ENCODE measurements at places on chromosomes 6 and 20.

GRCh38 chr20:347317-347639 is 367 bp downstream of the NRSN2 start:
- no peak for DNase-seq

DNA sequence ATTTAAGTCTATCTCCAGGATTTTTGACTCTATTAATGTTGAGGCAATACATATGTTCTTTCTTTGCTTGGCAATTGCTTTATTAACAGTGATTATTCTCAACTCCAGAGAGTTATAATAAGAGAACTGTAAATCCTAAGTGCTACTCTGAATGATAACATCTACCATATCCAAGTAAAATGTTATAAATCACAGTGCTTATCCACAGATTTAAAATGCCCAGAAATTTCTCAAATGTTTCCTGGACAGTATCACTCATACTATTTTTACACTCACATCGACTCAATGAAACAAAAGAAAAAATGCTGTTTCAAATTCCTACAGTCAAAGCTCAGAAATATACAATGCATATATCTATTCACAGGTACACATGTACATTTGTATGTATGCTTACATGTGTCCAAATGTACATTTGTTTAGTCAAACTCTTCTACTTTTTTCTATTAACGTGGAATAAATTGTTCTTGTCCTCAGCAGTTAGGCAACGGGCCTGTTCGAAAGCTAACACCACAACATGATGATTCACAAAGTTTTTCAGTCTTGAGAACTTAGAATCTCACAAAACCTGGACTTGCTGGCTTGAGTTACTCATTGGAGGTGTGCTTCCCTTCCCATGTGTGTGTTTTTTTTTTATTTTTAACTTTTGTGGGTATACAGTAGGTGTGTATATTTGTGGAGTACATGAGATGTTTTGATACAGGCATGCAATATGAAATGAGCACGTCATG is 193.0 kb downstream of the GJA10 start:
- DNase-seq = no peak

- no peak for DNase-seq
Observed at GRCh38 chr6:170447561-170447930, 105.6 kb downstream of the PSMB1 start.

GRCh38 chr6:11224252-11224965 is 8.1 kb downstream of the NEDD9 start:
- no peak for DNase-seq

GRCh38 chr6:137016356-137016755 is 28.4 kb downstream of the IL20RA start:
- no peak for DNase-seq

GRCh38 chr6:69601132-69601531 is 195.7 kb downstream of the LMBRD1 start:
- no peak for DNase-seq

DNA sequence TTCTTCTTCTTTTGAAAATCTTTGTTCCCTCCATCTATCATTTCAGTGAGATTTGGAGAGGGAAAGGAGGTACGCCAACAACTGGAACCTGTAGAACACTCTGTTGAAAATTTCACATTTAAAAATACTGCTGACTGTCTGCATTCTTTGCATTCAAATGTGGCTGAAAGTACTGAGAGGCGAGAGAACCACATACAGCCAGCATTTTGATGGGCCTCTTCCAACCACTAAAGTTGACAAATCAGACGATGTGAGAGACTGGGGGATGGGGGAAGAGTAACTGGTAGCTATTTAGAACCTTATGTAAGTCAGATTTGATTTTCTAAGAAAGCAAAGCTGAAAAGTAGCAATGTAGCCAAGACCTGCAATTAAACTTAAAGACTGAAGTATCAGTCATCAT is 77.5 kb downstream of the FKBP5 start:
- no peak for DNase-seq

DNA sequence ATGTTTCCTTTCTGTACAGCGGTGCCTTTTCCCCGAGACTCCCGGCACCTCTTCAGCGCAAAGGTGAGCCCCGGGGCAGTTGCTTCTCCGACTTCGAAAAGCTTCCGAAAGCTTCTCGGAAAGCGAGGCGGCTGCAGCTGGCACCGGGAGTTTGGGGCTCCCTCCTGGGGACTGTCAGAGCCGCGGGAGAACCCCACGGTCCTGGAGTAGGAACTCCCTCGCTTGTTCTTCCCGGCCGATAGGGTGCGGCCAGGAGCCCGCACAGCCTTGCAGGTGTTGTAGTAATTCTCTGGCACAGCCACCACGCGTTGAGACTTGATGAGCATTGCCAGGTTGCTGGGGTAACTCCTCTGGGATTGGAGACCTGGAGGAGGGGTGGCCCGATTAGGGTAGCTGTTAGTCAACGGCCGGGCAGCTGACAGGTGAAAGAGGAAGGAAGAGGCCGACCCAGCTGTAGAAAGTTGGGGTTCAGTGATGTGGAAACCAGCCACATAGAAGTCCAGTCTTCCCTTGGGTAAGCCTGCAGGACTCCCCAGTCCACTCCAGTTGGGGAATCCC is 721 bp downstream of the KDM1B start:
- DNase-seq = peak; percentile 62

DNA sequence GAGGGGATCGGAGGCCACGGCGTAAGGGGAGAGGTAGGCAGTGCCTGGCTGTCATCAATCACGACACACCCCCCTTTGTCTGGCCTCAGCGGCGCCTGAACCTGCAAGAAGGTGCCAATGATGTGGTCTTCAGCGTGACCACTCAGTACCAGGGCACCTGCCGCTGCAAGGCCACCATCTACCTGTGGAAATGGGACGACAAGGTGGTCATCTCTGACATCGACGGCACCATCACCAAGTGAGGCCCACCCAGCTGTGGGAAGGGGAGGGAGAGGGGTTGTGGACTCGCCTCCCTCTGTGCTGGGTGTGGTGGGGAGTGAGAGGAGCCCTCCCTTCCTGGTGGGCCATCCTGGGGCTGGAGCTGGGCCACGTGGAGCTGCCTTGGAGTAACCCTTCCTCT is 9.7 kb downstream of the EMILIN3 start:
- DNase-seq = no peak

DNA sequence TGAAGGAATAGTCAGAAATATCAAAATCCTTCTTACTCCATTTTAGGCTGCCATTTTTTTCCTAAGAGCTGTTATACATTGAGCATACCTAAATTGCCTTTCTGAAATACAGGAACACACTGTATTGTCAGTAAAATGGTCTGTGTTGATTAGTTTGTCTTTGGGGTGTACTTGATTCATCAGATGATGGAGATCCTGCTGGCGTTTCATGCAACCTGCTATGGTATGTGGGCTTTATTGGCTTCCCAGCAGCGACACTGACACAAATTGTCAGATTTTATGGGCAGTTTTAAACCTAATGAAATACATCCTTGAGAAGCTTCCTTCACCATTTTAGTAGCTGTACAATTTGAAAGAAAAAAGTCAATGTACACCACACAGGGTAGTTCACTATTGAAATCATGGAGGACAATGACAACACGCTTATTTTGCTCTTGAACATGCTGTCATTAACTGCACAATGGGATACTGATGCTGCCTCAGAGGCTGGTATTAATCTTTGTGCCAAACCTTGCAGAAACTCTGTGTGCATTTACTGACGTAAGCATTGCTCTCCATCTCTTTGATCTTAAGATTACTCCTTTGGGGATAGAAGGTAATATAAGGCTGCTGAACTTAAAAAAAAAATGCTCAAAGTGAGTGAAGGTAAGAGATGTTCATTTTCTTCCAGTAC is 124.9 kb downstream of the LAMA2 start:
- no peak for DNase-seq

Measured in 8988T (cell line).